ENCODE measurements at places on chromosomes 2 and 18. TPM values are rescaled to one million over a fixed set of nuclear protein-coding genes. Genes with fewer than 3 reads are reported as not detected.

DNA sequence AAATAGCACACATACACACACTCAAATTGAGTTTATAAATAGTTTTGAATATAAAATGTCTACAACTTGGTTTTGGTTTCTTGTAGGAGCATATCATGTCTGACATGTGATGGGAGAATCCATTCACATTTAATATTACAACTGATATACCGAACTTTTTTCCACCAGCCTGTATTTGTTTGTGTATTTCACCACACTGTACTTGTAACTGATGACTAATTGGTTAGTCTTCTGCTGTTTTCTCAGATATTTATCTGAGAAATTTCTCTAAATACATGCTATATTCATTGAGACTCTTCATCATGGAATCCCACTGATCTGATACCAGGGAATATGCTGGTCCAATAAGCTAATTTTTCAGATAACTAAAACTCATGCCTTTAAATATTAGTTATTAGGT is 56.3 kb upstream of the UBXN4 start:
- DNase-seq, result no peak

Gene NTSR2
- not detected for total RNA-seq

DNA sequence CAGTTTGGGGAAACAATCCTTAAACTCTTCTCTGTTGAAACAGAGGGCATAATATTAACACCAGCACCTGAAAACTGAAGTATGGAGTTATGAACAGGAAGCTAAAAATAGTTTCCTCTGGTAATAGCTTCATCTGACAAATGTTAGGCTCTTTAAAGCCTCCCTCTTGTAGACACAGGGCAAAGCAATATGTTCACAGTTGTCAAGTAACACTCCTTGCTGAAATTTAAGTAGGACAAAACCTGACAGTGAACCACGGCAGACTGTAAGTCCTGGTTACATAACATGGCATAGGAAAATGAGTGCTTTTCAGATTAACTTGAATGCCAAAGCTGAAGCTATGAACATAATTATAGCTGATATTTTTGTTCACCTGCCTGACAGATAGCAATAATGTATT is 172.9 kb downstream of the CMPK2 start:
- DNase-seq, result no peak

DNA sequence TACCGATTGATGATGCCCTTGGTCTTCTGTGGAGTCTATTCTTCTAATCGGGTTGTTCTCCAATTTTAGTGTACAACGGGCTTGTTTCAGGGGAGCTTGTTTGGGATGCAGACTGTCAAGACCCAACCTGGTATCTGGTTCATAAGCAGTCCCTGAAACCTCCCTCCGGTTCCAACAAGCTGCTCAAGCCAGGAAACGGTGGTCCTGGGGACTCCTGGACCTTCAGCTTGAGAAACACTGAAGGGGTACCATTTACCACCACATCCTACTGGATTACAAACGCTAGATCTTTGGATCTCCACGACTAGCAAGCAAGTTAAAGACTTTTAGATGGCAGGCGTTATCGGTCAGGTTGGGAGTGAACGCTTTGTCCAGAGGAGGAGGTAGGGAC is 2.0 kb downstream of the BCL2 start:
- no peak for DNase-seq

Gene SCN3A
- total RNA-seq, result 3.1 TPM

- peak; percentile 72 for DNase-seq
Observed at GRCh38 chr2:232937278-232937906, 67.3 kb downstream of the SNORC start.

GRCh38 chr2:8922431-8922830 is 81.1 kb downstream of the MBOAT2 start:
- no peak for DNase-seq

- no peak for DNase-seq
Observed at GRCh38 chr18:79754831-79755351, 42.8 kb upstream of the KCNG2 start.

Gene NYAP2
- total RNA-seq, result not detected

DNA sequence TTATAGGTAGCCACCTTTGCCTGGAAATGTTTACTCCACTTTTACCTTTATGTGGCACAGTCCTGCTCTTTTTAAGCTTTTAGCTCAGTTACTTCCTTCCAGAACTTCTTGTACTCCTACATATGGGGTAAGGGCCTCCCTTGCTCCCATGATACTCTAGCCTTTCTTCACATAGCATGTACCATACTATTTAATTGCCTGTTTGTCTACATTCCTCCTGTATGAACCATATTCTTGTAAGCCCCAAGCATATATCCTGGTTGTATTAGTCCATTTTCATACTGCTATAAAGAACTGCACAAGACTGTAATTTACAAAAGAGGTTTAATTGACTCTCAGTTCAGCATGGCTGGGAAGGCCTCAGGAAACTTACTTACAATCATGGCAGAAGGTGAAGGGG is 90.6 kb upstream of the VWC2L start:
- no peak for DNase-seq

Gene SFTPB
- total RNA-seq, result 0.09 TPM

DNA sequence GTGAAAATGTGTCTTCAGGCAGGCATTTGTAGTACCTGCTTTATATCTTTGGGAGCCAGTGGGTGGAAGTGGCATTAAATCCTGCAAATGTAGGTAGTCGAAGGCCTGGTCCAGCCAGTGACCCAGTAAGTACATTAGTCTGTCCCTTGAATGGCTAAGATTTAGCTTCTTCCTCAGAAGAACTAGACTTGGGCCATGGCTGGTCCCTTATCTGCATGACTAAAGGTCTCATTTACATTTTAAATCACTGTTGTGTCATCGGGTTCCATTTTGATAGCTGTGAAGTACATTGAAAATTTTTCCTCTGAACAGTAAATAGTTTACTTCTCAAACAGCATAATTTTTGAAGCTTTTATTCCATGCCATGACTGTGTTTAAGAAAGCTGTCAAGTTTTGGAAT is 438.4 kb upstream of the KLHL29 start:
- no peak for DNase-seq

DNA sequence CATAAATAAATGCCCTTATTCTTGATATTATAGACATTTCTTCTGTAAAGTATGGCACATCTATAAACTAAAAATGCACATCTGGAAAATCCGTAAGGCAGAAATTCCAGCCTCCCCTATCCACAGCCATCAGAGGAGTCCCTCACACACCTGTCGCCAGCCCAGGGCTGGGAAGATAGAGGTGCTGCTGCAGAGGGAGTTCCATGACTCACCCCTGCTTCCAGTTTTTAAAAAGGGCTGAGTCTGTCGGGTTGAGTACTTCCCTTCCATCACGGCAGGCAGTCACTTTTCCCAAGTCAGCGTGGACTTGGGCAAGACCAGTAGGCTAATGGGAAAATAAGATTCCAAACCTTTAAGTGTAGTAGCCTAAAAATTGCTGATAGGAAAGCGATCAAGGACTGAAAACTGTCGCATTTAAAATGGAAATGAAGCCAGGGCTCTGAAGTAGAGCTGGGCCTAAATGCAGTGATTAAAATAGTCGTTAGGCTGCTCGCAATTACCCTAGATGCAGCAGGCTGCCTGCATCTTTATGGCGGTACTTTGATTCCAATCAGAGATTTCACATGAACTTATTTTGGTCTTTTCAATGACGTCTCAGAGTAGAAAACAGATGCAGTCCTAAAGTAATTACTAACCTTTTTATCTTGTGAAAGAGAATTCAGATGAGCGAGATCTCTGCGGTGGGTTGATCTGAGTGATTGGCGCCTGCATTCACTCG is 280.5 kb downstream of the AGAP1 start:
- no peak for DNase-seq

- DNase-seq, result no peak
Observed at GRCh38 chr2:7895289-7895688, 786.6 kb upstream of the ID2 start.

GRCh38 chr18:23703057-23703986 is 14.1 kb downstream of the LAMA3 start:
- DNase-seq, result peak; percentile 83

Measured in fibroblast of the aortic adventitia (primary cell).